ENCODE measurements at places on chromosomes 5 and 9. TPM values are rescaled to one million over a fixed set of nuclear protein-coding genes. Genes with fewer than 3 reads are reported as not detected.
A peak's percentile ranks its signal among the peaks of the same experiment; 100 is the strongest.

The RNF183 gene
- polyA plus RNA-seq = not detected

The CLIC3 gene
- polyA plus RNA-seq = not detected

The WASHC1 gene
- polyA plus RNA-seq = 6.9 TPM

The SERF1A gene
- 4.2 TPM for polyA plus RNA-seq

The MSX2 gene
- not detected for polyA plus RNA-seq

The PHAX gene
- polyA plus RNA-seq = 97.1 TPM

The CATSPER3 gene
- polyA plus RNA-seq = not detected

The CYSRT1 gene
- 2.7 TPM for polyA plus RNA-seq

The INSYN2B gene
- polyA plus RNA-seq = 0.10 TPM

GRCh38 chr5:89471115-89471514, 588.1 kb upstream of the MEF2C start:
- no peak overlapping the region for H3K27ac ChIP-seq
- DNase-seq = no peak
- H3K27me3 ChIP-seq = no peaks in the 10 kb centered on the region
- H3K4me1 ChIP-seq = no peaks in the 10 kb centered on the region

DNA sequence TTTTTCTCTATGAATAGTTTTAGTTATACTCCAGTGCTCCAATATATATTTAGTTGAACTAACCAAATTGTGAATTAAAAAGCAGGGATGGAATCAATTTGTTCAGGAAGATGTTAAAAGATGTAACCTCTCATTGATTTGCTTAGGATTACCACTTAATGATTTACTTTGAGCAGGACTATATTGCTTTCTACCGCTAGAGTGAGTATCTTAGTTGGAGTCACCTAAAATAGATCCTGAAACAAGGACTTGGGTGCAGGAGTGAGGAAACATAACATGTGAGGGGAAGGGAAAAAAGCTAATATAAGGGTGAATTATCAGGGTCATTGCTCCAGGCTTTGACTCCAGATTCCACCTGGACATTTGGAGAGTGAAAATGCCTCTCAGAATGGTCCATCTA, 2277.4 kb upstream of the C9orf72 start:
- no peaks in the 10 kb centered on the region for H3K36me3 ChIP-seq
- no peaks in the 10 kb centered on the region for H3K27me3 ChIP-seq
- no peak overlapping the region for H3K4me3 ChIP-seq
- no peak for DNase-seq

- no peak overlapping the region for H3K27ac ChIP-seq
- no peaks in the 10 kb centered on the region for H3K36me3 ChIP-seq
- H3K27me3 ChIP-seq = no peaks in the 10 kb centered on the region
- H3K4me3 ChIP-seq = no peak overlapping the region
- no peaks in the 10 kb centered on the region for H3K4me1 ChIP-seq
These were observed 132.4 kb upstream of the FTMT start for GRCh38 chr5:121719255-121719654.

- no peak overlapping the region for H3K4me3 ChIP-seq
- H3K4me1 ChIP-seq = no peaks in the 10 kb centered on the region
- H3K27me3 ChIP-seq = no peaks in the 10 kb centered on the region
- no peaks in the 10 kb centered on the region for H3K36me3 ChIP-seq
- DNase-seq = no peak
- no peak overlapping the region for H3K27ac ChIP-seq
These were observed 43.0 kb downstream of the GNAQ start for GRCh38 chr9:77988630-77989029.

DNA sequence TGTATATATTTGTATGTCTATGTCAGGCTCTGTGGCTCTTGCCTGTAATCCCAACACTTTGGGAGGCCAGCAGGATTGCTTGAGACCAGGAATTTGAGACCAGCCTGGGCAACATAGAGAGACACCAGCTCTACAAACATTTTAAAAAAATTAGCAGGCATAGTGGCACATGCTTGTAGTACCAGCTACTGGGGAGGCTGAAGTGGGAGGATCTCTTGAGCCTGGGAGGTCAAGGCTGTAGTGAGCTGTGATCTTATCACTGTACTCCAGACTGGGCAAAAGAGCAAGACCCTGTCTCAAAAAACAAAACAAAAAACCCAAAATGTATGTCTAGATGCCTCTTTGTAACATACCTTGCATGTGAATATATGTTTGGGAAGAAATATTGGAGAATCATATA, 15.8 kb downstream of the ARRDC3 start:
- no peaks in the 10 kb centered on the region for H3K36me3 ChIP-seq
- no peaks in the 10 kb centered on the region for H3K4me1 ChIP-seq
- no peak for DNase-seq
- H3K4me3 ChIP-seq = no peak overlapping the region
- H3K27ac ChIP-seq = no peak overlapping the region

GRCh38 chr9:116232424-116233159, 79.0 kb downstream of the PAPPA start:
- H3K36me3 ChIP-seq = no peaks in the 10 kb centered on the region
- no peaks in the 10 kb centered on the region for H3K27me3 ChIP-seq
- no peaks in the 10 kb centered on the region for H3K4me1 ChIP-seq

- H3K4me3 ChIP-seq = no peak overlapping the region
- H3K27ac ChIP-seq = no peak overlapping the region
- peaks cover 18% of the 10 kb centered on the region for H3K27me3 ChIP-seq
- DNase-seq = no peak
These were observed 6.9 kb downstream of the NKX2-5 start for GRCh38 chr5:173228107-173228506.

GRCh38 chr5:10607666-10608073, 43.8 kb downstream of the ANKRD33B start:
- peak; percentile 63 for DNase-seq
- peak overlapping the region; percentile 87 for H3K27ac ChIP-seq
- H3K36me3 ChIP-seq = peaks cover 11% of the 10 kb centered on the region
- no peaks in the 10 kb centered on the region for H3K27me3 ChIP-seq
- peak overlapping the region; percentile 16 for H3K4me3 ChIP-seq

DNA sequence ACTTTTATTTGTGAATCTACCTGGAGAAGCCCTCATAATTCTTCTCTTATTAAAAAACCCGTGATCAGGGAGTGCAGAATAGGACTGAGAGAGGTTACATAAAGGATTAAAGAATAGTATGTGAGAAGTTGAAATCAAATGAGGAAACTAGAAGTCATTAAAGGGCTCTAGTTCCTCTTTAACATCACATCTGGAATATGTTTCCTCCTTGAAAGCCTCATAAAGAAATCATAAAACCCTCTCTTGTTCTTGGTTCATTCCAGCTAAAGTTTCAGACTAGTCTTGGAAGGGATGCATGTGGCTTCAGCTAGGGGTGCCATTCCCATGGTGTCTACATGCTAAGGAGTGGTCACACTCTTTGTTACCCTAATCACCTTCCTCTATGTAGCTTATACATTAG, 5.7 kb upstream of the C5orf46 start:
- no peaks in the 10 kb centered on the region for H3K27me3 ChIP-seq
- no peak overlapping the region for H3K27ac ChIP-seq
- no peak overlapping the region for H3K4me3 ChIP-seq
- no peaks in the 10 kb centered on the region for H3K36me3 ChIP-seq

- peak overlapping the region; percentile 67 for H3K4me3 ChIP-seq
- H3K27me3 ChIP-seq = no peaks in the 10 kb centered on the region
- peak; percentile 78 for DNase-seq
- H3K4me1 ChIP-seq = peaks cover 25% of the 10 kb centered on the region
These were observed 7.1 kb downstream of the NFX1 start for GRCh38 chr9:33297432-33297831.

GRCh38 chr5:59458321-59458720, 435.2 kb downstream of the PDE4D start:
- no peaks in the 10 kb centered on the region for H3K36me3 ChIP-seq
- no peak overlapping the region for H3K27ac ChIP-seq
- no peaks in the 10 kb centered on the region for H3K27me3 ChIP-seq
- no peak for DNase-seq
- no peaks in the 10 kb centered on the region for H3K4me1 ChIP-seq

DNA sequence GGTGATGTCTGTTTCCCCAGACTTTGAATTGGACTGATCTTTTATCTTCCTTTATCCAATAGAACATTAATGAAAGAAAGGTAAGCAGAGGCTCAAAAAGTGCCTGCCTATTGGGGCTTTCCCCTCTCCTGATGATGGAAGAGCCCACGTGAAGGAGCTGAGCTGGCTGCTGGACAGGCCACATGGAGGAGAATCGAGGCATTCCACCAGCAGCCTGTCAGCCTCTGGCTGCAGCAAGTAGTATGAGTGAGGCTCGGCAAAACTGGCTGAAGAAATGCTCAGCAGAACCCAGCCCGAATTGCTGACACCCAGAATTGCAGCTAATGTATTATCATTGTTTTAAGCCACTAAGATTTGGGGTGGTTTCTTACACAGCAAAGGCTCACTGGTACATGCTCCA, 66.5 kb upstream of the STC2 start:
- H3K4me1 ChIP-seq = no peaks in the 10 kb centered on the region
- H3K4me3 ChIP-seq = no peak overlapping the region
- no peaks in the 10 kb centered on the region for H3K27me3 ChIP-seq
- no peak overlapping the region for H3K27ac ChIP-seq
- H3K36me3 ChIP-seq = no peaks in the 10 kb centered on the region

- DNase-seq = no peak
- H3K36me3 ChIP-seq = no peaks in the 10 kb centered on the region
- H3K27me3 ChIP-seq = no peaks in the 10 kb centered on the region
These were observed 508.0 kb downstream of the PTPRD start for GRCh38 chr9:10104774-10105173.

DNA sequence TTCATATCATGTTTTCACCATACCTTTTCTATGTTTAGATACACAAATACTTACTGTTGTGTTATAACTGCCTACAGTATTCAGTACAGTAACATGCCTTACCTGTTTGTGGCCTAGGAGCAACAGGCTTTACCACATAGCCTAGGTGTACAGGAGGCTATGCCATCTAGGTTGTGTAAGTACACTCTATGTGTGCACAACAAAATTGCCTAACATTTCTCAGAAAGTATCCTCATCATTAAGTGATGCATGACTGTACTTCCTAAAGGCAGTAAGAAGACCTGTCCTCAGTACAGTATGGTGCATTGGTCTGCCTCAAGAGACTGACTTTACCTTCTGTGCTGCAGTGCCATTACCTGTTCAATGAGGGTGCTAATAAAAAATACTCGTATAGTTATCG, 7.9 kb downstream of the TXN start:
- H3K4me3 ChIP-seq = no peak overlapping the region
- H3K27ac ChIP-seq = no peak overlapping the region
- peaks cover 9% of the 10 kb centered on the region for H3K36me3 ChIP-seq
- no peak for DNase-seq
- no peaks in the 10 kb centered on the region for H3K4me1 ChIP-seq

DNA sequence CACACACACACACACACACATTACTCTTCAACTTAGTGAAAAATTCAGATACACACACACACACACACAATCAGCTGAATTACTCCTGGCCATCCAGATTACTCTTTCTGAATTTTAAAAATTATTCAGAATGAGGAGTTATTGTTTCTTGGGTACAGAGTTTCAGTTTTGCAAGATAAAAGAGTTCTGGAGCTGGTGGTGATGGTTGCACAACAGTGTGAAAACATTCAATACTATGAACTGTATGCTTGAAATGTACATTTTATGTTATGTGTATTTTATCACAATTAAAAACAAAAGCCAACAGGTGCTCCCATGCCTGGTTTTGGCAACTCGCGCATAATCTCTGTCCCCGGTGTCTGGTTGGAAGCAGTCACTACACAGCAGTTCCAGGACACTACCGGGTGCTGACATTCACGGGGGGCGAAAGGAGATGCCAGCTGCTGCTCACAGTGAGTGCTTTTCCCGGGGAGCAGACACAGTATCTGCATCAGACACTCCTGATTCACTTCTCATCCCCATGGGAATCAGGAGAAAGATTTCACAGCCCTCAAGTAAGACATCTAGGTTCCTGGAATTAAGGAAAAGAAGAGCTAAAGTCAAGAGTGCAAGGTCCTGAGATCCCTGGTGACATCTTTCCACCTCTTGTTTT, 55.7 kb downstream of the LHFPL2 start:
- H3K4me1 ChIP-seq = peaks cover 26% of the 10 kb centered on the region
- no peaks in the 10 kb centered on the region for H3K27me3 ChIP-seq
- H3K27ac ChIP-seq = peak overlapping the region; percentile 30
- H3K36me3 ChIP-seq = 0 out of 2 replicates have a peak, but pooled peaks cover 2% of the 10 kb centered on the region

DNA sequence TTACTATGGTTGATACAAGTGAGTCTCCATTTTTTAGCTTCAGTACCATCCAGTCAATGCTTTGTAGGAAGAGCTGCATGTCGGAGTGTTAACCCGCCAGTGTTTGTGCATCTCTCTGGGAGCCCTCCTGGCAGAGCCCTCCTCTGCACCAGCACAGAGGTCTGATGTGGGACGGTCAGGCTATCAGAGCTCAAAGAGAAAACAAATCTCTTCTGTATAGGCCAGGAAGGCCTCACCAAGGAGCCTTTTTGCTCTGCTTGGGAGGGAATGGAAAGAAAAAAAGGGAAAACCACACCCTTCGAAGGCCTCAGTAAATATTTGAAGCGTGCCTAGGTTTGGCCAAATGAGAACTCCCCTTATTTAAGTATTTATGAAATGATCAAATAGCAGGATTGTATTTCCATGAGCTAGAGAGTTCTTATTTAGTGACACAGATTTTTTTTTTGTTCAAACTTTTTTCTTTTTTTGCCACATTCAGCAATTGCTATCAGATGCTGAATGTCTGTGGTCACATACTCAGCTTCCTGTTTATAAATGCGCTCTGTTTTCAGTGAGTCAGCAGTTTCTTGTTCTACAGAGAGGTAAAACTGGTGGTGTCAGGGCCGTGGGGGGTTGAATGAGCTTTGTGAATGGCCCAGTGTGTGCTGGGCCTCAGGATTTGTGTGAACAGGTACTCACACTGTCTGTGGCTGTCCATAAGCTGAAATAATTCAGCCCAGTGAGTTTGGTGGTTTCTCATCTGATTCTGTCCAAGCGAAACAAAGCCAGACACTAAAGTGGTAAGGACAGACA, 226.6 kb downstream of the SNX18 start:
- DNase-seq = peak; percentile 45
- peak overlapping the region; percentile 61 for H3K27ac ChIP-seq
- peaks cover 14% of the 10 kb centered on the region for H3K4me1 ChIP-seq
- no peak overlapping the region for H3K4me3 ChIP-seq

DNA sequence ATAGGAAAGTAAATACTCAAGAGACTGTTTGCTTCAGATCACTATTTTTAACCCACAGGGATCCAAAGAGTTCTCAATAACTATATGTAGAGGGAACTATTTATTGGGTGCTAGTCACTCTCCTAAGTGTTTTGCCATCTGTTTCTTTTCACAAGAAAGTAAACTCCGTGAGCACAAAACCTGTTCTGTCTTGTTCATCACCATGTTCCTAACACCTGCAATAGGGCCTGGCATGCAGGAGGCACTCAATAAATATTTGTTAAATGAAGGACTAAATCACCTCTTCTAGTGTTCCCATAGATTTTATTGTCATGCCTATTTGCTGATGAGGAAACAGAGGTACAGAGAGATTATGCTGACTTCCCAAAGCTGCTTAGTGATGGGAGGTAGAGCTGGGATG, 118.2 kb downstream of the VCAN start:
- no peaks in the 10 kb centered on the region for H3K27me3 ChIP-seq
- no peaks in the 10 kb centered on the region for H3K4me1 ChIP-seq
- H3K36me3 ChIP-seq = no peaks in the 10 kb centered on the region
- DNase-seq = no peak

- no peaks in the 10 kb centered on the region for H3K27me3 ChIP-seq
- H3K27ac ChIP-seq = no peak overlapping the region
- DNase-seq = no peak
These were observed 1.6 kb downstream of the SLC27A6 start for GRCh38 chr5:128966846-128967245.

GRCh38 chr9:23824830-23825591, 1.0 kb downstream of the ELAVL2 start:
- H3K4me3 ChIP-seq = no peak overlapping the region
- no peak for DNase-seq
- H3K36me3 ChIP-seq = no peaks in the 10 kb centered on the region
- H3K27ac ChIP-seq = no peak overlapping the region
- no peaks in the 10 kb centered on the region for H3K27me3 ChIP-seq
